ENCODE measurements at places on chromosomes 7 and 10. TPM values are rescaled to one million over a fixed set of nuclear protein-coding genes. Genes with fewer than 3 reads are reported as not detected.

- DNase-seq: no peak
These were observed 11.4 kb downstream of the NPVF start for GRCh38 chr7:25216837-25217236.

Gene ACBD5
- total RNA-seq: 27.9 TPM

DNA sequence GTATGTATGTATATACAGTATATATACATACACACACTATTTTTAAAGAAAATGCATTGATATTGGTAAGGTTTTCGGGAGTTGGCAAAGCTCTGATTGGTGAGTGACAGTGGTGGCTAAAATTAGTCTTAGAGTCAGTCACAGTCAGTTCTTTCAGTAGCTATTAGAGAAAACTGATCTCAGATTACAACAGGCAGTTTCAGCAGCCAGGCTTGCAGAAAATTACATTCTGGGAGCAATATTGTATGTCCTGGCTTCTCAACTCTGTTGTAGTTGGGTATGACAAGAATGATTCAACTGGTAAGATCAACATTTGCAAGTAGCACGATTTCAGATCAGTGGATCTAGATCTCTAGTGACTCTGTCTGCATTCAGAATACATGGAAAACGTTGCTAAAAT lies 897.9 kb upstream of the AUTS2 start:
- no peak for DNase-seq

DNA sequence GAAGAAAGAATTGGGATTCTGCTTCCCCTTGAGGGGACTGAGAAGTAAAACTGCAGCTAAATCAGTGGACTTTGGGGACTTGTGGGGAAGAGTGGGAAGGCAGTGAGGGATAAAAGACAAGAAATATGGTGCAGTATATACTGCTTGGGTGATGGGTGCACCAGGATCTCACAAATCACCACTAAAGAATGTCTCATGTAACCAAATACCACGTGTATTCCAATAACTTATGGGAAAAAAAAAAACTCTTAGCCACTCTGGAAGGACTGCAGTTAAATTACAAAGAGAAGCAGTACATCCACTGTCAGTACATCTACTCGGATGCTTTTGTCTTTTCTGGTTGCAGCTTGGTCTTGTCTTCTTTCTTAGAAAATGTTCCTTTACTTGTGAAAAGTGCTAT lies 27.4 kb upstream of the GOT1 start:
- no peak for DNase-seq

DNA sequence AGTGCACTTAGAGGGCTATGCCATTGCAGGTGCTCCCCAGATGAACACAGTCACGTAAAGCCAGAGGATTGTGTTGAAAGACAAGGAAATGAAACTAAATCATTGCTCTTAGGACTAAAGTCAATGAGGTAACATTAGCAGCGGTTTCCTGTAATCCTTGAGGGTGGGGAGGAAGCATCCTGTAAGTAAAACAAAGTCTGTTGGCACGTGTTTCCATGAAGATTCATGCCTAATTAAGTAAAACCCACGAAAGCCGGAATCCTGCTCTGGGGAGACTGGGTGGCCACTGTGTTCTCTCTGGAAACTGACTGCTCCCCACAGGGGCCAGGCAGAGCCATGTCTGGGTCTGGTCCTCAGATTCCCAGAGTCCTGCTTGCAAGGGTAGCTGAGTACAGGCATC lies 18.3 kb downstream of the STEAP1B start:
- no peak for DNase-seq

DNA sequence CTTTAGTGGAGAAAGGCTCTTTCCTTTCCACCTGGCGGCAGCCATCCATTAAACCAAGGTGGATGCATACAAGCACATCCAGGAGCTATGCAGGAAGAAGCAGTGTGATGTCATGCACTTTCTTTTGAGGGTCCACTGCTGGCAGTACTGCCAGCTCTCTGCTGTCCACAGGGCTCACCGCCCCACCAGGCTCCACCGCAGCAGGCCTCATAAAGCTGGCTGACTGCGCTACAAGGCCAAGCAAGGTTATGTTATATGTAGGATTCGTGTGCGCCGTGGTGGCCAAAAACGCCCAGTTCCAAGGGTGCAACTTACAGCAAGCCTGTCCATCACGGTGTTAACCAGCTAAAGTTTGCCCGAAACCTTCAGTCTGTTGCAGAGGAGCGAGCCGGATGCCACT lies 37.3 kb upstream of the TRUB1 start:
- DNase-seq: no peak

DNA sequence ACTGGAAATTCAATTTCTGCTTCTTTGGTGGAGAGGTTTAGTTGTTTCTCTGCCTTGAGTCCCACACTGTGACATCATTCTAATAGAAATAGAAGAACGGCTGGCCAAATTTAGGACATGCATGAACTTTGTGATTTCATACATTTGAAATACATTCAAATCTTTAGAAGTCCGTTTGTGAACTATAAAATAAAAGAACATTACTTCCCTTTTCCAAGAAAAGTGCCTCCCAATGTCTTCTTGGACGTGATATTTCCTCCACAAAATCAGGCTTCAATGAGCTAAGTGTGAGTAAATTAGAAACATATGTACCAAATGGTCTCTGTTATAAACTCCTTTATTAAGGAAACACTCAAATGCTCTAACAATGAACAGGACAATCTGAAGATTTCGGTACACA lies 314.5 kb upstream of the AKR1E2 start:
- DNase-seq: no peak
